Spinal cord (tissue), 10 donors: ENCODE measurements at places on chromosomes 2 and 18.
A peak's percentile ranks its signal among the peaks of the same experiment; 100 is the strongest.

DNA sequence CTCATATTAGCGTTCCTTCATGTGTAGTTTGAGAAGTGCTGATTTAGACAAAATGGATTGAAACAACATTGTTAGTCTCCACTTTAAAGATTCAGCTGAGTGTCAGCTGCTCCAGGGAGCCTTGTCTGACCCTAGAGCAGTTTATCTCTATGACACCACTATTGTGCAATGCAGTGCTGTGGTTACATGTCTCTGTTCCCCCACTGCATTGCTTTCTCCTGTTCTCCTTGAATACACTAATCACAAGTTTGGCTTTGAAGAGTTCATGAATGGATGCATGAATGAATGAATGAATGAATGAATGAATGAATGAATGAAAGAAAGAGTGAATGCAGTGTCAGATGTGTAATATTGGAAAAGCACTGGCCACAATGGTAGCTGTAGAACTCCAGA, 38.3 kb downstream of the GCG start:
- no peak for DNase-seq

- DNase-seq: no peak
These were observed 1220.4 kb upstream of the ZEB2 start for GRCh38 chr2:145740302-145740701.

DNA sequence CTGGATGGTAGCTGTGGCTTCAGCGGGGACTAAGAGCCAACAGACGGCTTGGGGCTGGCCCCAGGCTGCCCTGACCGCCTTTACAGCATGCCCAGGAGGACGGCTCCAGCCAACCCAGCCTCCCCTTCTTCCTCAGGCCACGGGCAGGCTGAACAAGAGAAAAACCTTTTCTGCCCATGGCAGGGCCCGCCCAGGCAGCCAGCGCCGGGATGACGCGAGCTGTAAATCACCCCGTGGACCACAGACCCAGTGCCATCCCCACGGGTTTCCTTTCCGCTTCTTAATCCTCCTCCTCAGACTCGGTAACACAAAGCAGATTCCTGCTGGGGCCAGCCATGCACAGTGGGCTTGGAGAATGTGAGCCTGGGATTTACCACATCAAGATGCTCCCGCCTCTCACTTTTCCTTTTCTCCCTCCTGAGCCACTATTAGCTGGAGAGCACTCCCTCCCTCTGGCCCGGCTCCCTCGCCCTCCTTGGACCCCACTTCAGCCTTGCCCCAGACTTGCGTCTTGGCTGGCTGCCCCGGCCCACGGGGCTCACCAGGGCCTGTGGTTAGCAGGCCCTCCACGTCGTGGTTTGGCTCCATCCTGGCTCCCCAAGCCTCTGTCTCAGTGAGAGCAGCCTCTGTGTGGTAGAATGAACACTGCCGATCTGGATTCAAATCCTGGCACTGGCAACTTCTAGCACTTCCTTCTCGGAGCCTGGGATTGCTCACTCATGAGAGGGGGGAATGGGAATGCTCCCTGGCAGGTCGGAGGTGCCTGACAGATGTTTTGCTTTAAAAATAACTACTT, 31.4 kb downstream of the ATOH8 start:
- no peak for DNase-seq

- no peak for DNase-seq
These were observed 242.5 kb upstream of the SMAD7 start for GRCh38 chr18:49193252-49193651.

GRCh38 chr2:136167721-136168475, 49.9 kb upstream of the CXCR4 start:
- DNase-seq: no peak

DNA sequence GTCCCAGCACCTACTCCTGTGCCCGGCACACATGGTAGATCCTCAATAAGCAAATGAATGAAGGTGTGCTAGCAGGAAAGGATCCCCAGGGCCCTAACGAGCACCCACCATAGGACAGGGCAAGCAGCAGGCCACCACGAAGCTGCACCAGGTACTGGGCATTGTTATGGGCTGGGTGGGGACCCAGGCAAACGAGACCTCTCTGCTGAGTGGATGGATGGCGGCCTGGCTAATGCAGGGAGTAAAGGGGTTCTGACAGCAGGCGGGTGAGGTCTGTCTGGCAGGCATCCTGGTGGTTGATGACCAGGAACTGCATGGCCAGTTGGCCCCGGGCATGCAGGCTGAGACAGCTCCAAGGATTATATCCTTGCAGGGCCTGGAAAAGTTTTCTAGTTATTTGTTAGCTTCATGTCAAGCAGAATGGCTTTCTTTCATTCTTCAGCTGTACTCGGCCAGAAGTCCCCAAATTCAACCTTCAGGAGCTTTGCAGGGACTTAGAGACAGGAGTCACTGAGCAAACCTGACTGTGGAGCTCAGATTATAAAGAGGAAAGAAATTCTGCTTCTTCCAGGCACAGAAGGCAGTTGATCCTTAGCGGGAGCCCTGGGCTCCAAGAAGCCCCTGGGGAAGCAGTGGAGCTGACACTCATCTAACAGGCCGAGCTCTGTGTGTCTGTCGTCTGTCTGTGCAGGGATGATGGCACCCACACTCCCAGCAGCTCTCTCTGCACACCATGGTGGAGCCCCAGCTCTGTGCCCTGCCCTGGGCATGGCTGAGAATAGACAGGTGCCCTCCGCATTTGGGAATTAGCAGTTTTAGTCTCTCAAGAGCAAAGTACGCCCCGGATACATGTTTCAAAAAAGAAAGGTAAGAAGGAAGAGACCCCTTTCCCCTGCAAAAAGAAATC, 51.2 kb downstream of the SDC1 start:
- no peak for DNase-seq

- no peak for DNase-seq
These were observed 208.3 kb upstream of the FANCL start for GRCh38 chr2:58449286-58450010.

DNA sequence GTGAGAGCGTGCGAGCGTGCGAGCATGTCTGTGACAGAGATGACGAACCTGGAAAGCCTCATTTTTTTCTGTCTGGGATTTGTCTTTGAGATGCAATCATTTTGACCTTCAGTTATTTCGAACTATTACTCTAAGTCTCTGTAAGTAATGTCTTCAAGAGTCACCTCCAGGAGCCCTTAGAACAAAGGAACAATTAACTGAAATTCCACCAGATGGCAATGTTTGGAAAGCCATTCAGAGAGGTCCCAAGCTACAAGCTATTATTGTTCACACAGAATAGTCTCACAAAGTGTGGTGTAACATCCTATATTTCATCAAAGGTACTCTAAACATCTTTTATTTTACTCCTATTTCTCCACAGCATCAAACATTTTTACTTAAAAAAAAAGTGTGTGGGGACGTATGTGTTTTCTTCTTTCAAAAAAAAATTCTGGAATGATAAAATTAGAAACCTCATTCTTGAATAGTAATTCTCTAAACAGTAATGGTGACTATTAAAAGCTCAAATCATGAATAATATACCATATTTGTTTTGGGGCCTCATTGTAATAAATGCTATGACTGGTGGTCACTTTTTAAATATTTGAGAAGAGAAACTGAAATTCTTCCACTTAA, 35.1 kb upstream of the MAPRE2 start:
- DNase-seq: peak; percentile 96

DNA sequence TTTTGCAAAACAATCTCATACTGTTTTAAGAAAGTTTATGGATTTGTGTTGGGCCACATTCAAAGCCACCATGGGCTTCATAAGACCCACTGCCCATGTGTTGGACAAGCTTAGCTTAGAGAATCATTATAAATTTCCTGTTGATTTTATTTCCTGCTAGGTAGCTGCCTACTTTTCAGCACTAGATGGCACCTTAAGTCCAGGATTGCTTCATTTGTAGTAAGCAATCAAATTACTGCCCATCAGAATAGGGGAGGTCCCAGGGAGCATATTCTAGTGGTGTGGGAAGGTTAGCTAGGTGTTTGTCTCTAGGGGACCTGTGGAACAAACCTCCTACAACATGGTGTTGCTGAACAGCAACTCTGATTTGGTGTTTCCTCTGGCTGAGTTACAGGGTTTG, 11.0 kb upstream of the DCDC2C start:
- DNase-seq: no peak

DNA sequence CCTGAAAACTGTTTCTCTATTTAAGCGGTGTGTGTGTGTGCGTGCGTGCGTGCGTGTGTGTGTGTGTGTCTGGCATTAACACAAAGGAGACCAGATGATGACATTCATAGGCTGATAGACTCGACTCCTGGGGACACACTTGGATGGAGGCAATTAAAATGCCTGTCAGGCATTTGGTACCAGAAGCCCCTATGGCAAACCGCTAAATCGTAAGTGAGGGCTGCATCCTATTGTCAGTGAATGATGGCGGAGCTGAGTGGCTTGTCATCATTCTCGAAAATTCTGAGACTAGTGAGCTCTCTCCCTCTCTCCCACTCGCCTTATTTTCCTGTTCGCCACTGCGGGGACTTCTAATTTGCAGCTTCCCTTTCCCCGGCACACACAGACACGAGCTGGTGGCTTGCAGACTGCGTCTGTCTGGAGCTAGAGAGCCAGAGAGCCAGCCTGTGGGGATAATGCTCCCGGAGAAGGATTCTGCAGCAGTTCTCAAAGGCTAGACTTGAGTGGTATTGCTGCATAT, 155.4 kb downstream of the MAP2 start:
- peak; percentile 95 for DNase-seq

DNA sequence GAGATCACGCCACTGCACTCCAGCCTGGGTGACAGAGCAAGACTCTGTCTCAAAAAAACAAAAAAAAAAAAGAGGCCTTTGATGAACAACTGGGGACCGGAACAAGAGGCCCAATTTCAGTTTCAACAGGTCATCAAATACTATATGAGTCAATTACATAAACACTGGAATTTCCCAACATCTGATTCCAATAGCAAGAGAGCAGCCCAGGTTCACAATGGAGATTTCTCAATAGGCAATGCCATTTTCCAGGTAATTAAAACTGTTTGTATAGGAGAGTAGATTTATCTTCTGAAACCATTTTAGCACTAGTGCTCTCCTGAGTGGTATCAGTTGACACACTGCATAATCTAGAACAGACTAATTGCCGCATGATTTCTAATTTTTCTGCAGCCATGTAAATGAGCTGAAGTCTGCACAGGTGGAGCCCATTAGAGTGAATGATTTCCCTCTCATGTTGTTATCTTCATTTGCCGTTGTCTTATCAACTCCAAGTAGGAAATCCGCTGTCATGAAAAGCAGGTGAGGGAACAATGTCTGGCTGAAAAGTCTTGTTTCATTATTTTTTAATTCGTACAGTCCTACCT, 264.1 kb upstream of the MEIS1 start:
- no peak for DNase-seq

GRCh38 chr2:239315308-239315707, 85.5 kb downstream of the HDAC4 start:
- no peak for DNase-seq

DNA sequence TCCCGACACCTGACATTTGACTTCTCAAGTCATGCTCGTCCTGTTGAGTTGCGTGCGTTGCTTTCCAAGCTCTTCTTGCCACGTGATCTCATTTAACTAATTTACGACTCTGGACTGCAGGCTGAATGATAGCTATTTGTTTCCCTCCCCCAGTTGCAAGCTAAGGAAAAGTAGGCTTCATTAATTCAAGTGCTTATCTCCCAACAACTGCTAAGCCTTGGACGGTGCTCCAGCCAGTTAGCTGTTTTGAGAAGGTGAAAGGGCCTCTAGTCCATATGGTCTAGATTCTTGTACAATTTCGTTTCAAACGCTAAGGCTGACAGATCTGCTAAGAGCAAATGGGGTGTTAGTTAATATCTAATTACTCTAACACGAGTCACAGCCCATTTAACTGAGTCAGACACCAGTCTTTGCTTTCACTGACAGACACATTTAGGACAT, 21.1 kb downstream of the GPR45 start:
- DNase-seq: peak; percentile 41

GRCh38 chr2:1707771-1708418, 36.4 kb downstream of the PXDN start:
- DNase-seq: no peak

GRCh38 chr2:154449951-154450658, 248.4 kb upstream of the KCNJ3 start:
- no peak for DNase-seq

DNA sequence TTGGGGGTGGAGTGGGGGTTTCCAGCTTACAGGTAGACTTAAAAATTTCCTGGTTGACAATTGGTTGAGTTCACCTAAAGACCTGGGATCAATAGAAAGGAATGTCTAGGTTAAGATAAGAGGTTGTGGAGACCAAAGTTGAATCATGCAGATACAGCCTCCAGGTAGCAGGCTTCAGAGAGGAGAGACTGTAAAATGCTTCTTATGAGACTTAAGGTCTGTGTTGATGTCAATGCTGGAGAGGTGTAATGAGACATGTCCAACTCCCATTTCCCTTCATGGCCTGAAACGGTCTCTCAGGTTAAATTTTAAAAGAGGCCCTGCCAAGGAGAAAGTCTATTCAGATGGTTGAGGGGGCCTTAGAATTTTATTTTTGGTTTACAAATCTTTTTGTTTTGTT, 38.5 kb upstream of the RND3 start:
- DNase-seq: no peak

DNA sequence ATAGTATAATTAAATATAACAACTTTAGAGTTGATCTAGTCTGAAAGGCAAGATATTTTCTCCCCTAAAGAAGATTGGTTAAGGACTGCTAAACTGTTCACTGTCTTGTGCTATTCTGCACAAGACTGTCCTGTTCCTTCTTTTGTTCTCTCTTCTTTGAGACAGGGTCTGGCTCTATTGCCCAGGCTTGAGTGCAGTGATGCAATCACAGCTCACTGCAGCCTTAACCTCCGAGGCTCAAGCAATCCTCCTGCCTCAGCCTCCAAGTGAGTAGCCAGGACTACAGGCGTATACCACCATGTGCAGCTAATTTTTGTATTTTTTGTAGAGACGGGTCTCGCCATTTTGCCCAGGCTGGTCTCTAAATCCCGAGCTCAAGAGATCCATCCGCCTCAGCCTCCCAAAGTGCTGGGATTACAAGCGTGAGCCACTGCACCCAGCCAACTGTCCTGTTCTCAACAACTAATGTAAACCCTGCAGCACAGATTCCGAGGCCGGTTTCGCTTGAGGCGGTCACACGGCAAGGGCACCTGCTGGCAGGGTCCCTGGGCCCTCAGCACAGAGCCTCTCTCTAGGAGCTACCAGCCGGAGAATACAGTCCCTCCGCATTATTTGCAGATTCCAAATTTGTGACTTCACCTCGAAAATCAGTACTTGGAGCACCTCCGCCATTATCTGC, 16.4 kb downstream of the PXDN start:
- no peak for DNase-seq

GRCh38 chr2:140695155-140695554, 1435.7 kb downstream of the LRP1B start:
- DNase-seq: no peak

GRCh38 chr2:69544951-69545350, 98.6 kb downstream of the AAK1 start:
- no peak for DNase-seq

DNA sequence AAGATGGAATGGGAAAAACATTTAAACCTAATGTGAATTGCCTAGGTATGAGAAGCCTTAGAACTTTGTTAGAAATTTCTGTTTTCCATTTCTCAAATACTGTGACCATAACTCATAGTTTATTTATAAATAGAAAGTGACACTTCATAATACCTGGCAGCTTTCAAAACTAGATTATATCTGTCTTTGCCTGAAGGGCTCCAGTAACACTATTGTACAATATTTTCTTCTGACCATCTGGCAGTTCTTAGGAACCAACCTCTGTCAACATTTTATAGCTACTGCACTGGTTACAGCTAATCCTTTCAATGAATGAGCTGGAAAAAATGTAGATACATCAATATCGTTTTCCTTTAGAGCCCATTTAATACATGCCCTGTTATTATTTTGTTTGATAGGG, 237.4 kb downstream of the CAMKMT start:
- DNase-seq: no peak
